Activated CD4-positive, alpha-beta T cell treated with anti-CD3 and anti-CD28 coated beads, Interleukin-2, amount 50 U/mL, for 48 hours (primary cell): ENCODE measurements at places on chromosomes 4 and X.

DNA sequence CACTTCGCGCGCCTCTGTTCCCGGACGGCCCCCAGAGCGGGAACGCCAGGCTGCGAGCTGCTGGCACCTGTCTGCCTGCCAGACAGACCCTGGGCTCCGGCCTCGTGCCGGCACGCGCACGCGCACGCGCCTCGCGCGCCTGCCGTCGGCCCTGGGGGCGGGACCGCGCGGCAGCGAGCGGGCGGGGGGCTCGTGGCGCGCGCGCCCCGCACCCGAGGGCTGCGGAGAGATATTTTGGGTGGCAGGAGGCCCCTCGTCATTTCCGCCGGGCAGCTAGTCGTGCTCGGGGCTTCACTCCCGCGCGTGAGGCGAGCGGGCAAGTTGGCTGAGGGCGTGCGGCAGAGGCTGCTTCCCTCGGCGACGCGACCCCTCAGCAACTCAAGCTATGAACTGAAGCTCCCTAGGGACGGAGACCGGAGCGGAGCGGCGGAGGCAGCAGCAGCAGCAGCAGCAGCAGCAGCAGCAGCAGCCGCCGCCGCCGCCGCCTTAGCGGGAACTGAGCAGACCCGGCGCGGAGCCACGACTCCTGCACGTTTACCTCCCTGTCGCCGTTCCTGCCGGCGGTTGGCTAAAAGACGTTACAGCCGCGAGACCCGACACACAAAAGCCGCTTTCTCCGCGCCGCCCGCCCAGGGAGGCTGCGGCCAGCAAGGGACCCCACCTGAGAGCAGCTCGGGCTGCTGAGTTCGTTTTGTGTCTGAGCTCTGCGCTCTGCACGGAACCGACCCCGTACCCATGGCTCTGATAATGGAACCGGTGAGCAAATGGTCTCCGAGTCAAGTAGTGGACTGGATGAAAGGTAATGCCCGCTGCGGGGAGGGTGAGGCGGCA is at the start of gene CNKSR2:
Gene CNKSR2, plus strand, starts transcription at position 256 of the 831 bp plus-strand sequence. Its CDS starts 480 bp downstream, at position 736.
- DNase-seq, result peak; percentile 63

DNA sequence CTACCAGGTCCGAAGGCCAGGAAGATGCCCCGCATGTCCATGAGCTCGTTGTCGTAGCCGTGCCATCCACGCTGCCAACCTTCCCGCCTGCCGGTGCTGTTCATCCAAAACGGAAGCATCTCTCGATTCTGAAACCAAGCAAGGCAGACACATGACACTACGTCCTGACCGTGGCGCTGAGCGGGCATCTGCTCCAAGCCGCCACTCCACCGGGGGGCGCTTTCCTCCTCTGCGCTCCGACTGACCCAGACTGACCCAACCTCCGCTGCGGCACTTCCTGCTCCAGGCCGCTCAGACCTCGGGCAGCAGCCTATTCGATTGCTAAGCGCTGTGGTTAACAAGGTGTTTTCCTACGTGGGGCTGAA is 120.5 kb downstream of the ENPP6 start:
- DNase-seq, result peak; percentile 32

- DNase-seq, result no peak
Measured at GRCh38 chr4:94175553-94176261, 32.0 kb upstream of the SMARCAD1 start.

DNA sequence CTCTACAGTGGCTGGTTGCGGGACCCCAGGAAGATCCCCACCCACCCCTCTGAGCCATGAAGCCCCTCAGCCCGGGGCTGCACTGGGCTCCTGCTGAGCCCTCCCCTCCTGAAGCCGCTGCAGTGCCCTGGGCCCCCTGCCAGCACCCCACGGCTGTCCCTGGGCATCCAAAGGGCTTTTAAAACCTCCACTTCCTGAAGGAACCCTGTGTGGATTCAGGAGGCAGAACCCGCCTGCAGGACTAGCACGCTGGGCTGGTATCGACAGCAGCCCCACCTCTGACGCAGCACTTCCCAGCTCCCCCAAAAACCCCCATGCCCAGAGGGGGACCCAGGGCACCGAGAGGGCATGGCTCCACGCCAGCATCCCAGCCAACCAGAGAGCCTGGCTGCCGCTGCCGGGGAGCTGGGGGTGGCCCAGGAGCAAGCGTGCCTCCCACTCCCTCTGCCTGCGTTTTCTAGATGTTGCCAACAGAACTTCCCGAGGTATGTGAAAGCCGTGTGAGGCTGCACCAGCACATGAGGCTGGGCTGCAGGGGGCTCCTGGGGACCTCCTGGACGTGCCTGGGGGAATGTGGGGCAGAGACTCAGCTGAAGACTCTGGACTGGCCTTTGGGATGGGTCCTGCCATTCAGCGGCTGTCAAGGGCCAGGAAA is 6.3 kb downstream of the MXD4 start:
- no peak for DNase-seq

DNA sequence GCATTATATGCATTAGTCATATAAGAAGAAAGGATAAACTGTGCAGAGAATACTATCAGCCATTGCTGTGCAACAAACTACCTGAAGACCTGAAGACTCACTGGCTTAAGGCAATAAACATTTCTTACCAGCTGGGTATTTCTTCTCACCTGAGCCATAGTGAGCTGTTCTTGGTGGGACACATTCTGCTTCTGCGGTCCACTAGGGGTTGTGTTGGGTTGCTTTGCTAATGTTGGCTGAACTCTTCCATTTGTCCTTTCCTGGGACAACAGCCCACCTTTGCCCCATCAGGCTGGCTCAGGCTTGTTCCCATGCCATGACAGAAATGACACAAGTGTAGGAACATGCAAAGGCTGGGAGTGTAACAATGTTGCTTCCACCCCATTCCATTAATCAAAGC is 388.6 kb downstream of the PCDH7 start:
- DNase-seq, result no peak

GRCh38 chr4:47817275-47817674 is 20.6 kb downstream of the CORIN start:
- DNase-seq, result no peak

- no peak for DNase-seq
Measured at GRCh38 chr4:136803433-136803832, 728.9 kb downstream of the PCDH18 start.

- no peak for DNase-seq
Measured at GRCh38 chrX:152958047-152958446, 35.9 kb downstream of the PNMA5 start.

- DNase-seq, result no peak
Measured at GRCh38 chr4:40205259-40206198, 8.7 kb downstream of the RHOH start.

GRCh38 chr4:54058171-54058570 is 6.2 kb downstream of the CHIC2 start:
- DNase-seq, result no peak

GRCh38 chr4:10212901-10213300 is 96.3 kb upstream of the WDR1 start:
- DNase-seq, result no peak

DNA sequence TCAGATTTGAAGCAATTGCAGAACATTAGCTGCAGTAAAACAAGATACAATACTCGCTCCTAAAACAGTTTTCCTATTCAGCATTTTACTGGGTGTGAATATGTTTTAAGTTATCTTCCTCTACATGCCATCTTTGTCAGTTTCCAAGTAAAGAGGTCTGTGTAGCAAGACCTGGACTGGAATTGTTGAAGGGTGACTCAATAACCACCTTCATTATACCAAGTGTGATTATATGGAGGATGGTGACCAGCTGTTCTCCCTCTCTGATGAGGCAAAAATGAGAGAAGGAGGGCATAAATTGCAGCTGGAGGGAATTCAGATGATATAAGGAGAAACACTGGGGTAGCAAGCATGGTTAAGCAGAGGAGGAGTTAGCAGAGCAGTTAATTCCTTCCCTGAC is 922.1 kb upstream of the SLIT2 start:
- no peak for DNase-seq

GRCh38 chrX:24081661-24082154 is 27.0 kb downstream of the EIF2S3 start:
- DNase-seq, result peak; percentile 57

GRCh38 chrX:113399506-113400192 is 559.0 kb upstream of the AMOT start:
- DNase-seq, result no peak

- no peak for DNase-seq
Measured at GRCh38 chrX:11431786-11432185, 138.6 kb downstream of the AMELX start.

DNA sequence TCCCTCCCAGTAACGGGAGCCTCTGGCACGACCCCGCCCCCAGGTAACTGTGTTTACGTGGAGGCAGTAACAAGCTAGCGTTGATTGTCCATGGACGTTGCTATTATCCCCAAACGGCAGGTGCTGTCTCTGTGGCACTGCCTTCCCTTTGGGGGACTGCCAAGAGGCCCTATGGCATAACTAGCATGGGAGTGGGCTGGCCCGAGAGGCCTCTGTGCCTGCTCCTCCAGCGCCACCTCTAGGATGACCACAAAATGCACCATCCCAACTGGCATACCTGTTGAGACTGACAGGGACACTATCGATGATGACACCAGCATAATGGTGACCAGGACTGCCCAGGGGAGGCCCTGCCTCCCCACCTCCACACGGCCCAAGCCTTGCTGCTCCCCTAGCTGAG is 1.5 kb downstream of the SRPK3 start:
- DNase-seq, result no peak

- no peak for DNase-seq
Measured at GRCh38 chr4:165328101-165328425, 594 bp downstream of the MSMO1 start.

DNA sequence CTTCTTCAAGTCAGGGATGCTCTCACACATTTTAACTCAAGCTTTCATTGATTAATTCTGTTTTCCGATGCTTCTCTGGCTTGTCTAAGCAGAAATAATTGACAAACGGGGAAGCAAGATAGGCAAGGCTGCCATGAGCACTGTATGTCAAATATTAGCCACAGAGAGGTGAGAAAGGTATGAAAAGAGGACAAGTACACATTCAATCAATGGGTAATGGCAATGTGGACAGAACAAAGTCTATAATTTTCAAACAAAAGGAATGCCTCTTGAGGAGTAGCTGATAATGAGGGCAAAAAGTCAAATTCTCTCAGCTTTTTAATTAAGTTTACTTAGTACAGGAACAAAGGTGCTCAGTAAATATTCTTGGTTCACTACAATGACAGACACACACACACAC is 19.6 kb downstream of the COX7B2 start:
- no peak for DNase-seq

DNA sequence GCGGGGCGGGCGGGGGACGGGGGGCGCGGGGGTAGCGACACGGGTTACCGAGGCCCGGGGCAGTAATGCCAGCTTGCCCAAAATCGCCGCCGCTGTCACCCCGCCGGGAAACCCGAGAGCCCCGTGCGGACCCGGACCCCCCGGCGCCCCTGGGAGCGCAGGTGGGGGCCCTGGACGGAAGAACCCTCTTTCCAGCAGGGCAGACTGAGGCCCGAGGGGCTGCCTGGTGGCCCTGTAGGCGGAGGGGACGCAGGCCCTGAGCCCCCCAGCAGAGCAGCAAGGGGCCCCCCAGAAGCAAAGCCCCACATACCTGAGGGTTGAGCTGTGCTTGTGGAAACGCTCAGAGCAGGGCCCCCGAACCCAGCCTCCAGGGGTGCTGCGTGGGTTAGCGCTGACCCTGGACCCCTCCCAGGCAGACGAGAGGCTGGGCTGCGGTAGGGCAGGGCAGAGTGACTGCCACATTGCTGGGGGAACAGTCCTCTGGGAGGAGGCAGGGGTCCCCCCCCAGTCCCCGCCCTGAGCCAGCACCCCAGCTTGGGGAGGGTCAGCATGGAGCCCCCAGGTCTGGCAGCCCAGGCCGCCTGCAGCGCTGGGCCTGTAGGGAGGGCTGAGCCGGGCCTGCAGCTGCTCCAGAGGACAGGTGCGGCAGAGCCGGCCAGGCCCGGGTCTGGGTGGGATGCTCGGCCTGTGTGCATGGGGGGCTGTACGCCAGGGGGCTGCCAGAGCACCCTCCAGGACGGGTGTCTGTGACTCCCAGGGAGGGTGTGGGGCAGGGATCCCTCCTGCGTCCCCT is 646 bp downstream of the DOK7 start:
- no peak for DNase-seq

DNA sequence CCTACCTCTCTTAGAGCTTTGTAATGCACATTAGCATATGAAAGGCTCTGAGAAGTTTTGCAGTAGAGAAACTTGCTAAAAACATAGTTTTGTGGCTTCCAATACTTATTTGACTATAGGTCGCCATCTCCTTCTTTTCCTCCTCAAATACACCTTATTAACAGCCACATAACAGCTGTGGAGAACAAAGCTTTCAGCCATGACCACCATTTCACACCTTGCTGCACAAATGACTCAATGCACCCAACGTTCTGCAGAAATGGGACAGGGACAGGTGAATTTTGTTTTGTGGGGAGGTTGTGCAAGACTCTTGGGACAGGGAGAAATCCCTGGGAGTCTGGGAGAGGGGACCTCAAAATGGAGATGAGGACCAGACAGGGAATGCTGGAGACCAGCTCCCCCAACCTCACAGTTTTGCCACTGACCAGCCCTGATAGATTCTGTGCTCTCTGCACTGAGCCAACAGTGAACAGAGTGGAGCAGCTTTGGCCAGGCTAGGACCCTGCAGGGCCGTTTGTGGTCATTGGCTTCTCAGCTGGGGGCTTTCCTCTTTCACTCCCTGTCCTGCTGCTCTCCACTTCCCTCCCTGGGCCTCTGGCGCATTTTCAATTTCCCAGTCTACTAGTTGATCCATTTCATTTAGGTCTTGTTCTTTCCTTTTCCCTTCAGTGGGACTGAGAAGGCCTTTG is 16.6 kb downstream of the FRMPD3 start:
- no peak for DNase-seq

DNA sequence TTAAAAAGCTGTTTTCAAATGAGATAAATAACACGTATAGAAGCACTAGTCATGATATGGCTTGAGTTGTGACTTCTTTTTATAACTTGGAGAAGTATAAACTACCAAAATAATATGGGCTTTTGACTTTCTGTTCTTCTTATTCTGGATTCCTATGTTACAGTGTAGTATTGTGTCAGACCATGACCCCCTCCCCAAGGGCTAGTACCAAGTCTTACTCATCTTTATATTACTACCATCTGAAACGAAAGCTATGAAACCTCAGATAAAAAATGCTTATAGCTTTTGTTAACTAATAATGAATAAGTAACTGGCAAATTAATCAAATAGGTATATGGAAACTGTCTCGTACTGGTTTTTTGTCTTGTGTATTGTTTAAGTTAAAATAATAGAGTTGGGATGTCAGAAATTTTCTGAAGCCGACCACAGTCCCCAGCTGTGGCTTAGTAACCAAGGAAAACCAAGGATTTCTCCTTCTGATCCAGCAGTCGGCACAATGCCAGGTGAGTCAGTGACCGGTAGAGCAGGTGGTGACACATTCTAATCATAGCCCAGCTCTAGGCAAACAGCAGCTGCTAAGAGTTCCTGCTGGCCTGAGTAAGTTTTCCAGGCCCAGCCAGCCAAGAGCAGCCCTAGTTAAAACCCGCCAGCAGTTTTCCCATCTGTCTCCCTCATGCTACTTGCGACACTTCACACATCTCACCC is 163.3 kb upstream of the PRDX4 start:
- no peak for DNase-seq
